ENCODE measurements at places on chromosomes 1 and 21.
A peak's percentile ranks its signal among the peaks of the same experiment; 100 is the strongest.

GRCh38 chr1:35854989-35855700 is 27.9 kb upstream of the AGO1 start:
- DNase-seq, result no peak

DNA sequence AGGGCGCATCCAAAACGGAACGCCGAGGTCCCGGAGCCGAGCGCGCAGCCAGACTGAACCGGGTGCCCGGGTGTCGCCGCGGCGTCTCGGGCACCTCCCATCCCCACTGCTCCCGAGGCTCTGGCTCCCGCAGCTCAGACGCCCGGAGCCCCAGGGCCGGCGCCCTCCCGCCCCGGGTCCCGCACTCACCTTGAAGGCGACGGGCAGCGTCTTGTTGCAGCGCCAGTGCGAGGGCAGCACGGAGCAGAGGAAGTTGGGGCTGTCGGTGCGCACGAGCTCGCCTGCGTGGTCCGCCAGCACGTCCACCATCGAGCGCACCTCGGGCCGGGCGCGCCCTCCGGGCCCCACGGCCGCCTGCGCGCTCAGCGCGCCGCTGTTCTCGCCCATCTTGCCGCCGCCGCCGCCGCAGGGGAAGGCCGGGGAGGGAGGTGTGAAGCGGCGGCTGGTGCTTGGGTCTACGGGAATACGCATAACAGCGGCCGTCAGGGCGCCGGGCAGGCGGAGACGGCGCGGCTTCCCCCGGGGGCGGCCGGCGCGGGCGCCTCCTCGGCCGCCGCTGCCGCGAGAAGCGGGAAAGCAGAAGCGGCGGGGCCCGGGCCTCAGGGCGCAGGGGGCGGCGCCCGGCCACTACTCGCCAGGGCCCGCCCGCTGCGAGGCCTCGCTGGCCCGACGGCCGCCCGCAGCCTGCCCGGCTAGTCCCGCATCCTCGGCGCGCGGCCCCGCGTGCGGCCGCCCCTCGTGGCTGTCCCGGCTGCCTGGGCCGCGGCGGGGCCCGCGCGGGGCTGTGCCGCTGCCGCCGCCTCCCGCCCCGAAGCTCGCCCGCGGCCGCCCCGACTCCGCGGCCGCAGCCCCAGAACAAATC is 447 bp downstream of the RUNX3 start:
- DNase-seq, result no peak

DNA sequence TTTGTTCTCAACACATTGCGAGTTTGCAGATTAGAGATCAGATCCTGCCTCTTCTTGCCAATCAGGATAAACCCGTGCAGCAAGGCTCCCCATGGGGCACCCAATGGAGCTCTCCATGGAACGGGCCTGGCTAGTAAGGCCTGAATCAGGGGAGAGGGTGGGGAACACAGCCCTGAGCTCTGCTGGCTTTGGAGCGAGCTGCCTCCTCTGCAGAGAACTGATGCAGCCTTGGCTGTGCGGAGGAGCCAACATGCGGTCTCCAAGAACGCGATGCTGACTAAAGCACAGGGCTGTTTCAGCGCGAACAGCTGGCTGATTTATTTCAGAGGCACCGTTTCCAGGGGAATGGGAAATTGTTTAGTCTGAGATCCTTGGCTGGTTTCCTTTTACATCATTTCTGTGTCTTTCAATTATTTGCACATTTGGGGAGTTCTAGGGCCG is 139.7 kb downstream of the TSEN15 start:
- DNase-seq, result peak; percentile 30

GRCh38 chr1:31886866-31887265 is 51.3 kb downstream of the PTP4A2 start:
- DNase-seq, result no peak

- DNase-seq, result no peak
Measured at GRCh38 chr1:41572224-41572623, 87.7 kb upstream of the EDN2 start.

DNA sequence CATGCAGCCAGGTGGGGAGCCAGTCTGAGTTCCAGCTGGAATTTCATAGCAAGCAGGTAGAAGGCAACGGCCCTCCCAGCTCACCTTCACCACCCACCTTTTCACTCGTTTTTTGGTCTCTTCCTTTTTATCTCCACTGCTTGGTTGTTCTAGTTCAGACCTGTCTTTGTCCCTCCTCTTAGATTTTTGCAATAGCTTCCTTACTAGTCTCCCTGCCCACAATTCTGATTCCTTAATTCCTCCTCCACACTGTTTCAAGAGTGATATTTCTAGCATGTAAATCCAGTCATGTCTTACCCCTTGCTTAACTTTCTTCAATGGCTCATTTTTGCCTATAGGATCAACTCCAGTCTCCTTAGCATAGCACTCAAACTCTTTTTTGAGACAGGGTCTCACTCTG is 119.6 kb downstream of the TMEM53 start:
- no peak for DNase-seq

GRCh38 chr1:79193211-79194079 is 186.9 kb upstream of the ADGRL4 start:
- peak; percentile 54 for DNase-seq

- DNase-seq, result no peak
Measured at GRCh38 chr1:204075139-204075521, 2.2 kb downstream of the SOX13 start.

- DNase-seq, result no peak
Measured at GRCh38 chr1:228344631-228345072, 62.0 kb downstream of the TRIM11 start.

GRCh38 chr1:225424562-225425200 is 3.2 kb downstream of the LBR start:
- DNase-seq, result no peak

DNA sequence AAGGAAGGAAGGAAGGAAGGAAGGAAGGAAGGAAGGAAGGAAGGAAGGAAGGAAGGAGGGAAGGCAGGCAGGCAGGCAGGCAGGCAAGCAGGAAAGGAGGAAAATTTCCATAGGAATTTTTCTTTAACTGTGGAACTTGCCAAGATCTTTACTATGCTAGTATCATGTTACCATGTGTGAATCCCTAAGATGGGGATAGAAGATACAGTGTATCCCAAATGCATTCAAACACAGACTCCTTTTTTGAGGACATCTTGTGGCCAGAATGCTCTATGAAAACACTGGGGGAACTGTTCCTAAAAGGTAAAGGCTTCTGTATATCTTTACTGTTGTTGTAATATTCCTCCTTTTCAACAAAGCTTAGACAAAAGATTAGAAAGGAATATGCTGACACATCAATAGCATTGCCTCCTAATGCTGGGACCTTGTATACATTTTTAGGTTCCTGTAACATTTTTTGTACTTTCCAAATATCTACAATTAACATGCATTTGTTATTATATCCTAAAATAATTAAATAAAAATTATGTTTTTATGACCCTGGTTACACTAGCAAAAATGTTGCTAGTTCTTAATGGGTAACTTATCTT is 20.6 kb downstream of the CCDC190 start:
- DNase-seq, result no peak

- no peak for DNase-seq
Measured at GRCh38 chr1:41740630-41741239, 178.0 kb downstream of the HIVEP3 start.

GRCh38 chr1:202164271-202165037 is 4.1 kb upstream of the PTPN7 start:
- DNase-seq, result no peak

GRCh38 chr1:202086579-202087350 is 36.0 kb upstream of the GPR37L1 start:
- no peak for DNase-seq

- no peak for DNase-seq
Measured at GRCh38 chr1:18109058-18109755, 1.6 kb downstream of the IGSF21 start.

DNA sequence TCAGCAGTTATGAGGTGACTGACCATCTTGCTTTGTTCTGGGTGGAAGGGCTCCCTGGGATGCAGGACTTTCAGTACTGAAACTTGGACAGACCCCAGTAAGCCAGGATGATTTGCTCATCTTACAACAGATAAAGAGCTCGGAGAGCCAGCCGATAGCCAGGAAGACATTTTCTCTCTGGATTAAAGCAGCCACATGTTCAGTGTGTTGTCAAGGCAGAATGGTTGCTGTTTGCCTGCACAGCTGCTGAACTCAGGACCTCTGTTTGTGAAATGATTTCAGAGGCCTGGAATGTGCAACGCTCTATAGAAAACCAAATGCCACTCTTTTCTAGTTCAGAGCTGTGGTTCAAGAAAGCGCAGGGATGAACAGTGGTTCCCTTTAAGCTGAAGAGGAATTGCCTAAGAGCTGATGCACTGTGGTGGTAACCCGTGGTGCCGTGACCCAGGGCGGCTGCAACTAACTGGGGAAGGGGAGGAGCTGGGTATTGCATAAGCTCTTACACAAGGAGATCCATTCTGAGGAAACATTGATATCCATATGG is 40.7 kb downstream of the CASQ2 start:
- DNase-seq, result peak; percentile 84

DNA sequence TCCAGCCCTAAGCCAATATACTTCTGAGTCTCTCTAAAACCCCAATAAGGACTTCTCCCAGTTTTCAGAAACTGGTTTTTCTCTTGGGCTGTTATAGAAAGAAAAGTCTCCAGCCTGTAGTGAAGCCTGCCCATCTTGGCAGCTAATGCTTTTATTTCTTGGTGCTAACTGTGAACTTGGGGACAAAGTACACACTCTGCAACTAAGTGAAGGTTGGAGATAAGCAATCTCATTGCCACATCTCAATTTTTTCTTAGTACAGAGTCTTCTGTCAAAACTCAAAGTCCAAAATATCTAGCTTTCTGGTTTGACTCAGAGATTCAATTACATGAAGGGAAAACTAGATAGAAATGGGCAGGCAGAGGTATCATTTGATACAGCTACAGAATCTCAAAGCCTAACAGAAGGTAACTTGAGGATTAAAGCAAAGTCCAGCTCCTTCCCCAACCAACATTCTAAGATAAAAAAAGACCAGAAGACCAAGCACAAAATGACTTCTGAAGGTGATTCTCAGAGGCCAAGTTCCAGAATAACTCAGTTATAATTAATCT is 14.0 kb downstream of the AK2 start:
- no peak for DNase-seq

Data from non-pigmented ciliary epithelial cell (primary cell).